Tibial artery (tissue), 4 donors: ENCODE measurements at places on chromosomes 7 and 10.

- H3K27ac ChIP-seq: no peak overlapping the region
- H3K27me3 ChIP-seq: peaks cover 17% of the 10 kb centered on the region
- DNase-seq: no peak
- H3K4me3 ChIP-seq: no peak overlapping the region
Observed at GRCh38 chr10:23338886-23339285, 5.7 kb downstream of the C10orf67 start.

GRCh38 chr10:101385866-101386658 is 32.1 kb downstream of the BTRC start:
- no peaks in the 10 kb centered on the region for H3K27me3 ChIP-seq
- no peaks in the 10 kb centered on the region for H3K4me1 ChIP-seq
- H3K36me3 ChIP-seq: no peaks in the 10 kb centered on the region

- H3K4me1 ChIP-seq: peaks cover 72% of the 10 kb centered on the region
- H3K36me3 ChIP-seq: no peaks in the 10 kb centered on the region
- H3K4me3 ChIP-seq: no peak overlapping the region
- no peaks in the 10 kb centered on the region for H3K27me3 ChIP-seq
- H3K27ac ChIP-seq: peak overlapping the region; percentile 93
Observed at GRCh38 chr7:44087911-44088838, 5.8 kb upstream of the POLM start.

- H3K4me3 ChIP-seq: no peak overlapping the region
- H3K4me1 ChIP-seq: no peaks in the 10 kb centered on the region
Observed at GRCh38 chr10:110336111-110336721, 31.5 kb upstream of the SMNDC1 start.

DNA sequence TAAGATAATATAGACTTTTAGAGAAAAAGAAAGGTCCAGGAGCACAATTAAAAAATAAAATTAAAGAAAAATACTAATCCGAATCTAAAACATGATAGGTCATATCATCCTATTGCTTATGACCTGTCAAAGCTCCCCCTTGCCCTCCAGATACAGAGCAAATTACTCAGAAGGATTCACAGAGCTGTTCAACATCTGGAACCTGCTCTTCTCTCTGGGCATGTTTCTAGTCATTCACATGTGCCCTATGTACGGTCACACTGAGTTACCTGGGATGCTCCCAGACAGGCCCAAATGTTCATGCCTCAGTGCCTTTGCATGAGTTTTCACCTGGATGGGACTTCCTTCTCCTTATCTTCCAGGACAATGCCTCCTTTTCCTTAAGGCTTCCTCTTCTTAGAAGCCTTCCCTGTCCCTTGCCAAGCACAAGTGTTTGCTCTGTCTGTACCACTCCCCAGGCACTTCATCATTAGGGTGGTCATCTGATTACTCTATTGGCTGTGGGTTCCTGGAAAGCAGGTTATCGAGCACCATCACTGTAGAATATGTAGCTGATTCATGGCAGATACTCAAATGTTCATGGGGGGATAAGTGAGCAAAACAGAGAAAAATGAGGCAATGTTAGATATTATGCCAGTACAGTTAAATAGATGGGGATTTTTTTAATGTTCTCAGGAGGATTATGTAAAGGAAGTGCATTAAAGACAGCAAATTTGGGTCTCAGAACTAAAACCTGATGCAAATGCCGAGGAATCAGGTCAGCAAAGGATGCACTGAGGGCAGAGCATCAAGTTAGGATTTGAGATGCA is 12.0 kb upstream of the AOAH start:
- no peak overlapping the region for H3K27ac ChIP-seq
- H3K27me3 ChIP-seq: no peaks in the 10 kb centered on the region
- H3K4me3 ChIP-seq: no peak overlapping the region
- no peaks in the 10 kb centered on the region for H3K4me1 ChIP-seq
- H3K36me3 ChIP-seq: no peaks in the 10 kb centered on the region

- DNase-seq: no peak
- no peak overlapping the region for H3K27ac ChIP-seq
- H3K4me1 ChIP-seq: no peaks in the 10 kb centered on the region
- no peak overlapping the region for H3K4me3 ChIP-seq
Observed at GRCh38 chr7:133186060-133186459, 66.8 kb upstream of the EXOC4 start.
